ENCODE measurements at places on chromosomes 7 and 10.

GRCh38 chr7:97457054-97457453 lies 274.8 kb upstream of the TAC1 start:
- DNase-seq: no peak

GRCh38 chr7:107989618-107990373 lies 13.2 kb downstream of the LAMB1 start:
- no peak for DNase-seq

DNA sequence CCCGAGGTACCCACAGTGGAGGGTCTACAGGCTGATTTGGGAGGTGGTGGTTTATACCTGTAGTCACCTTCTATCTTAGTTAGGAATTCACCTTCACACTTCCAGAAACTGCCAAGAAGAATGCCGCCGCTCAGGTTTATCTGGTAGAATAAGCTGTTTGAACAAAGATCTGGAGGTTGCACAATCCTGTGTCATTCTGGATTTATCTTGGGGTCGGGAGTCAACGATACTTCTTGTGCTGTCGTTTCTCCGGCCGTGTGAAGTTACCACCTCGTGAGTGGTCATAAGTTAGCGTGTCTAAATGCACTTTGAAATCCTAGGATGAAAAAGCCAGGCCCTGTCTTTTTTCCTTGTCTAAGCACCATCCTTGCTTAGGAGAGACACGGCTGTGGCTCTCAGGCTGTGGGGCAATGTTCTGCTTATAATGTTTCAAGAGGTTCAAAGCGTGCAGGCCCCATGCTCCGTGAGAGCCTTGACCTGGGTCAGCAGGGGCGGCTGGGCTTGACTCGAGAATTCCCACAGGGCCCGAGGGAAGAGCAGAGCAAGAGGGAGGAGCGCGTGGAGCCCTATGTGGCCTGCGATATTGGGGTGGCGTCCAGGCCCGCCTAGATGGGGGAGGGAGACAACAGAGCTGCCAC lies 35.5 kb downstream of the GRIFIN start:
- DNase-seq: no peak

DNA sequence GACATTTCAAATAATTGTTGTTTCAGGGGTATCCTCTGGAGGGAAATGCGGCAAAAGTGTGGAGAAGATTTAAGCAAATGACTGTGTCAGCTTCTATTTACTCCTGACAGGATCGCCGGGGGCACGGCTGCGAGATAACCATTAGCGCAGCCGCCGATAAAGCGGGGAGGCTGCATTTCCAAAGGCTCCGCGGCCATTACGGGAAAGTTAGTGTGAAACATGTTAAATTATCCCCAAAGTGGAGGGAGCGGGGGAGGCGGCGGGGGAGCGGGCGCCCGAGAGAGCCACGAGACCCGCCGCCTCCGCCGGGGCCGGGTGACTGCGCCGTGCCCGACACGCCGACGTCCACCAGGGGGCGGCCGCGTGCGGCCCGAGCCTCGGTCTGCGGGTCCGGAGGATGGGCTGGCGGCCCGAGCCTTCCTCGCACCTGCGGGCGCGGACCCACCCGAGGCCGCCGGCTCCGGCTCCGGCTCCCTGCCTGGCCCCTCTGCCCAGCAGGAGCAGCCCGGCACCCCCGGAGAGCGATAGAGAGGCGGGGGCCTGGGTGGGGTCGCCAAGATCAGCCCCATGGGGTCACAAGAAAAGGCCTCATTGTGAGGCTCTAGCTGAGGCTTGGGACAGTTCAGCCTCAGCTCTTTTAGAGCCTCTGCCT lies 74.4 kb upstream of the PAX2 start:
- peak; percentile 48 for DNase-seq

- DNase-seq: no peak
These were observed 2.5 kb upstream of the CLDN4 start for GRCh38 chr7:73828107-73828803.

GRCh38 chr10:5951167-5951711 lies 26.1 kb downstream of the IL15RA start:
- DNase-seq: peak; percentile 13

GRCh38 chr10:111211706-111212105 lies 134.9 kb downstream of the ADRA2A start:
- DNase-seq: peak; percentile 7

DNA sequence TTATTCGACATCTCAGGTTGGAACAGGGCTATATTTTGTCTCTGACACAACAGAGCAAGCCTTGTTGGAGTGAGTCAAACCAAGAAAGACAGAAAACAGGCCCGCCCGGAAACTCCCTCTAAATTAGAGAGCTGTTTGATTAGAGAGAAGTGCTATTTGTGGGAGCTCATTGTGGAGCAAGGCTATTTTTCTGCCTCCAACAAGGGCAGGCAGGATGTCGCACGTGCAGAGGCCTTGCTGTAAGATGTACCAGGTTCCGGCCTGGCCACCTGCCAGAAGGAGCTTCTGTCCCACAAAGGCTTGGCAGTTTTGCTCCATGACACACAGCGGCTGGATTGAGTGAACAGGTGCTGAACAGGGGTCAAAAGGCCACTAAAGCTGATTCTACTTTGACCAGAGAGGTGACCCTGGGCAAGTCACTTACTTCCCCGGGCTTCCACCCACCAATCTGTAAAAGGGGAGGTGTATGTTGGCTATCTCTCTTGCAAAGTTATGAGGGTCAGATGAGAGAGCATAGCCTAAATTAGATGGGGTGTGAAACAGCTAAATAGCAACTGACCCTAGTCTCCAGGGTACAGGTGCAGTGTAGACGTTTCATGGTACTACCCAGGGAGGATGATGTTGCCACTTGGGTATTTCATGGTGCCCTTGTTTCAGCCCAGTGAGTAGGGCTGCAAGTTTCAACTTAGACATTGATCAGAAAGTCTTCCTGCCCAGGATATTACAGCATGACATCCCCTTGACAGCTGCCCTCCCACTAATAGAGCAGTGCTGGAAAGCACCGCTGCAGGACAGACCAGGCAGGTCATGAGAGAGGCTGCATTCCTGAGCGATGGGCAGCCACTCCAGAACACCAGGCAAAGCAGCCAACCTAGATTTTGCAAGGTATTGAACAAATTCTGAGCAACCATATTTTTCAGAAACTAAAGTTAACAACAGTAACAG lies 62.0 kb downstream of the VSTM4 start:
- no peak for DNase-seq

DNA sequence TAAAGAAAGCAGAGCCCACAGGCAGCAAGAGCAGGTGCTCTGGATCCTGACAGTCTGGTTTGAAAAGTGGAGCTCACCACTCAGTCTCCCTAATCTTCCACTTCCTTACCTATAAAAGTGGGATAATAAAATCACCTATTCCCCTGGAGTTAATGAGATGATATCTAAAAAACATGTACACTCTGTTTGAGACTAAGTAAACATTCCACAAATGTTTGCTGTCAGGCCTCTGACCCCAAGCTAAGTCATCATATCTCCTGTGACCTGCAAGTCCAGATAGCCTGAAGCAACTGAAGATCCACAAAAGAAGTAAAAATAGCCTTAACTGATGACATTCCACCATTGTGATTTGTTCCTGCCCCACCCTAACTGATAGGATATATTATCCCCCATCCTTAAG lies 1324.5 kb downstream of the XPNPEP1 start:
- DNase-seq: no peak

DNA sequence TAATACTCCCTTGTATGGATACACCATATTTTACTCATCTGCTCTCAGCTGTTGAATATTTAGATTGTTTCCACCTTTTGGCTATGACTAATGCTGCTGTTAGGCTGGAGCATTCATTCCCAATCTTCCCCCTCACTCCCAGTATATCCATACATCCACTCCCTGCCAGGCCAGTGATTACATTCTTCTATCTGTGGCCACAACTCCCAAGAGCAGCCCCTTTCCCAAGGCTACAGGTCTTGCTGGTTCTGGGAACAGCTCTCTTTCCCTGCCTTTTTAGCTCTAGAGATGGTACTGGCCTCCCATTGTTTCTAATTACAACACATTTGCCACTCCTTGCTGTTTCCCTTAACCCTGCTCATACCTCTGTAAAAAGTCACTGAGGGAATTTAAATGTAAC lies 28.2 kb downstream of the SFR1 start:
- no peak for DNase-seq

GRCh38 chr10:24449321-24449740 lies 240.4 kb downstream of the KIAA1217 start:
- DNase-seq: peak; percentile 71

- DNase-seq: peak; percentile 27
These were observed 31.0 kb downstream of the AHR start for GRCh38 chr7:17329440-17329839.

GRCh38 chr10:129961157-129961701 lies 2.8 kb downstream of the EBF3 start:
- DNase-seq: no peak

Measured in adipocyte (in vitro differentiated cells).